ENCODE measurements at places on chromosomes 3 and 15.

GRCh38 chr3:73759297-73759711, 134.6 kb upstream of the PDZRN3 start:
- no peak for DNase-seq

GRCh38 chr3:105948101-105948500, 79.3 kb upstream of the CBLB start:
- no peak for DNase-seq

- DNase-seq = no peak
Measured at GRCh38 chr15:80475572-80475971, 71.4 kb downstream of the ARNT2 start.

- DNase-seq = no peak
Measured at GRCh38 chr3:45940781-45941365, 2.4 kb upstream of the CXCR6 start.

GRCh38 chr3:31503456-31503855, 29.3 kb upstream of the STT3B start:
- DNase-seq = no peak

- DNase-seq = no peak
Measured at GRCh38 chr3:48505968-48506504, 2.1 kb upstream of the SHISA5 start.

Measured in head of caudate nucleus (tissue), 42 donors.